ENCODE measurements at places on chromosomes 7 and 10.

- no peak for DNase-seq
These were observed 243.1 kb downstream of the INHBA start for GRCh38 chr7:41459623-41460261.

- DNase-seq, result no peak
These were observed 102.7 kb downstream of the PTPRN2 start for GRCh38 chr7:158484801-158485531.

GRCh38 chr10:35184527-35185171 lies 58.0 kb downstream of the CREM start:
- no peak for DNase-seq

DNA sequence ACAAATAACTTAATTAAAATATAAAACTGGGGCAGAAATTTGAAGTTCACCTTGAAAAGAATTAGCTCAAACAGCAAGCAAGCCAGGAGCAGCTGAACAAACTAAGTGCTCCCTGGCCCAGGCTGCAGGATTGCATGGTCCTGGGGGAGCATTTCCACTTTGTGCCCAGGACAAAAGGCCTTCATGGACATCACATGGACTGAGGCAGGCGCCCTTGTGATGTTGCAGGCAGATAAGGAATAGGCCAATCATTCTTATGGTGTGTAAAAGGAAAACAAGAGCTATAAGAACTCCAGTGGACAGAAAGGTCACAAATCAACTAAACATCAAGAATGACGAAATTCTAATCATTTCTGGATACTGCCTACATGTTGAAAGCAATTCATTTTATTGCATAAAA lies 17.5 kb upstream of the TECTB start:
- DNase-seq, result no peak

- no peak for DNase-seq
These were observed 337.6 kb downstream of the CCSER2 start for GRCh38 chr10:84665883-84666463.

DNA sequence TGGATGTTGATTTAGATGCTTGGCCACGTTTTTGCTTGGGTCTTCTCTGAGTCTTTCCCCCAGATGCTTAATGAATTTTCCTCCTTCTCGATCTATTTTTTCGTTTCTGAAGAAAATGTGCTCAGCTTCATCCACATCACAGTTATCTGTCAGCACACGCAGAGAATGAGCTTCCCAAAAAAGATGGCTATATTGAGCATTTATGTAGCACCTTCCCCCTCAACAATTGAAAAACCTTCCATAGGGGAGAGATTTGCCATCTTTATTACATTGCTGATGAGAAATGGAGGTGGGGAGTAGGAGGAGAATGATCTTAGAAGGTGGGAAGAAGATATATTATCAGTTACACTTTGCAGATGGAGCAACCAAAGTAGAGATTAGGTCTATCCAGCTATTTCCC lies 228.1 kb upstream of the PHYHIPL start:
- DNase-seq, result no peak

GRCh38 chr7:69837387-69838068 lies 239.3 kb downstream of the AUTS2 start:
- DNase-seq, result no peak

DNA sequence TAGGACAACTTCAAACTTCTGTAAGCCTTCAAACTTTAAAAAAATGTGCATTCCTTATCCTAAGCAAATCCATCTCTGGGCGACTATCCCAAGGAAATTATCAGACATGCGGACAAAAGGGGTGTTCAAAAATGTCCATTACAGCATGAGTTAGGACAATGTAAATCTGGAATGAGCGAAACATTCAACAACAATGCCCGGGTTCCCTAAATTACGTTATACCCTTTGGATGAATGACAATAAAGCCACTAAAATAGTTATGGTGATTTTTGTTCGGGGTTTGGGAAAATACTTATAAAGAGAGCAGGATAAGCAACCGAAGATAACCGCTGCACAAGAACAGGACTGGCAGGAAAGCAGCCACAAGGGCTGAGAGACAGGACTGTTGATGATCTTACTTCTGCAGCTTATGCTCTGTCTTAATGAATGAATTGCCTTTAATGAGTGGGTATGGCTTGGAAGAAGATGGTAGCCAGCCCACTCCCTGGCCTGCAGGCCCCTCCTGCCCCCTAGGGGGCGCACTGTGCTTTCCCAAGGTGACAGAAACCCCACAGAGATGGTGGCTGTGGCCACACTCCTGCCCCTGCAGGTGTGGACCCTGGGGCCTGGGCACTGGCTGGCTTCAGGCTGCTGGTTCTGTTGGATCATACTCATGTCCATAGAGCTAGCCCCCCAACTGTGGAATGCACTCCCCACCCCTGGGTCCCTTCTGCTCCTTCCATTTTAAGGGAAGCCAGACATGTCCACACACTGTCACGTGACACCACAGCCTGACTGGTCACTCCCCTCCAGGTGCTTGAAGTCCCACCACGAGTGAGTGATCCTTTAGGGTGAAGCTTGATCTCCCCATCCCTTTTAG lies 45.0 kb downstream of the ZCCHC24 start:
- DNase-seq, result peak; percentile 23

DNA sequence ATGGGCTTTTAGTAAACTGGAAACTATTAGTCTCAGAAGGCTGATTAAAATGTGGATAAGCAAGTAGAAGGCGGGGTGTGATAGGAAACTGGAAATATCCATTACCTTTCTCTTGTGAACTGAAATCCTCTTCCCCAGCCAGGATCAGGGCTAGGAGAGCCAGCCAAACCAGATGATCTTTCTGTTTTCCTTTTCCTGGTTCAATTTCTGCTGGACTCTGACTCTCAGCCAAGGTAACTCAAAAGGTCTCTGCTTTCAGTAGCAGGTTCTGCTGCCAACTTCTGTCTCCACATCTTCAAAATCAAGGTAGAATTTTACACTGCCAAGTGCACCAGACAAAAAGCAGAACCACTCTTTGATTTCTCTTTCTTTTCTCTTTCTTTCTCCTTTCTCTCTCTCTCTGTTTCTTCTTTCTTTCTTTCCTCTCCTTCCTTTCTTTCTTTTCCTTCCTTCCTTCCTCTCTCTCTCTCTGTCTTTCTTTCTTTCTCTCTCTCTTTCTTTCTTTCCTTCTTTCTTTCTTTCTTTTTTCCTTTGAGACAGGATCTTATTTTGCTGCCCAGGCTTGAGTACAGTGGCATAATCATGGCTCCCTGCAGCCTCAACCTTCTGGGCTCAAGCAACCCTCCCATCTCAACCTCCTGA lies 30.8 kb downstream of the OTUD1 start:
- DNase-seq, result no peak

GRCh38 chr7:149181450-149181790 lies 13.9 kb upstream of the ZNF282 start:
- no peak for DNase-seq

DNA sequence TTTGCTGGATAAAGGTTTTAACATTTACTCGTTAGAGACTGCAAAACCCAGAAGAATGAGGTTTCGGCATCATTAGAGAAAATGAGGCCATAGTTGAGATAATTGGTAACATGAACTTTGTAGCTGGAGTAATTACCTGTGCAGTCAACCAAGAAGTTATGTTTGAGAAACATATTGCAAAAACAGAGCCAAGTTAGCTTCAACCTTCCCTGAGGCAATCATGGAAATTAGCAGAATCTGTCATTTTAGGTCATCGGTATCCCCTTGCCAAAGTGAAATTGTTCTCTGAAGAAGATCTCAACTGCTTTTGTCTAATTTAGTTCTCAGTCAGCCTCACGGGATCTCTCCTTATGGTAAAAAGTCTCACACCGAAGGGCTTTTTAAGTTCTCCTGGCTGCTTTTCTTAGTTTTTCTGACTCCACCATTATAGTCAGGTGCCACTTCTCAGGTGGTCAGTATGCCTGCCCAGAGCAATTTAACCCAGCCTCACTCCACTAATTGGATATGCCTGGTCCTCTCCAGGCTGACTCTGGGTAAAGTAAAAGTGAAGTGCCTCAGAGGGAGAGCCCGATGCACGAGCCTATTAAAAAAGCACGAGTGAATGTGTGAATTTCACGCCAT lies 52.5 kb downstream of the NRCAM start:
- DNase-seq, result no peak

DNA sequence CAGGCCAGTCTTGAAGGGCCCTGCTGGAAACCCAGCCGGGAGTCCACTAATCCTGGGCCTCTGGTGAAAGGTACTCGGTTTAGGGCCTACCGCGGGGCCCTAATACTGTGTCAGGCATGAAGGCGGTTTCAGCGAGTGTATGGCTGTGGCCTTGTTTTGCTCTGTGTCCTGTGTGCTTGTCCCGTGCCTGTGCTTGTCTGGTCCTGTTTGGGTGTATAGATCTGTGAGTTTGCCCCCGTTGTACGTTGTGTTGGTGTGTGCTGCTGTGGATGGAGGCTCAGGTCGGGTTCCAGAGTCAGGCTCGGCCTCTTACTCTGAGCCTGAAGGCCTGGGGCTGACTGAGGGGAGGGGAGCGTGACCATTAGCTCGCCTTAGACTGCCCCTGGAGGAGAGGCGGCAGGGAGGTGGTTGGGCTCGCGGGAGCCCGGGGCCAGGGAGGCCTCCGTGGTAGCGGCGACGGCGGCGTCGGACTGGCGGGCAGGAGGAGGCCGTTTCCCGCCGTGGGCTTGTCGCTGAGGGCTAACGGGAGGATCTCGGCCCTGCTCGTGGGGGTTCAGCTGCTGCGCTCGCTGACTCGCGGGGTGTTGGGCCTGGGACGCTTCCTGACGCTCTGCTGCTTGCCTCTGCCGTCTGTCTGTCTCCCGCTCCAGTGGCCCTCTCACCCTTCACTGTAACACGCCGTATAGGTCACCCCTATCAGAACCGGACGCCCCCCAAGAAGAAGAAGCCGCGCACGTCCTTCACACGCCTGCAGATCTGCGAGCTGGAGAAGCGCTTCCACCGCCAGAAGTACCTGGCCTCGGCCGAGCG lies 2.6 kb downstream of the TLX1 start:
- no peak for DNase-seq

- DNase-seq, result no peak
These were observed 201.6 kb downstream of the PARD3 start for GRCh38 chr10:34613491-34613890.

GRCh38 chr10:43703286-43703685 lies 54.6 kb upstream of the ZNF32 start:
- DNase-seq, result no peak

GRCh38 chr7:130733931-130734814 lies at the start of gene KLF14:
TSS of gene KLF14 (minus strand) at chr7:130734207. CDS start at chr7:130734033, 174 bp downstream.
- DNase-seq, result no peak

GRCh38 chr7:156175003-156175402 lies 362.7 kb upstream of the SHH start:
- DNase-seq, result no peak

GRCh38 chr10:131931981-131932380 lies 31.2 kb downstream of the PPP2R2D start:
- DNase-seq, result no peak

DNA sequence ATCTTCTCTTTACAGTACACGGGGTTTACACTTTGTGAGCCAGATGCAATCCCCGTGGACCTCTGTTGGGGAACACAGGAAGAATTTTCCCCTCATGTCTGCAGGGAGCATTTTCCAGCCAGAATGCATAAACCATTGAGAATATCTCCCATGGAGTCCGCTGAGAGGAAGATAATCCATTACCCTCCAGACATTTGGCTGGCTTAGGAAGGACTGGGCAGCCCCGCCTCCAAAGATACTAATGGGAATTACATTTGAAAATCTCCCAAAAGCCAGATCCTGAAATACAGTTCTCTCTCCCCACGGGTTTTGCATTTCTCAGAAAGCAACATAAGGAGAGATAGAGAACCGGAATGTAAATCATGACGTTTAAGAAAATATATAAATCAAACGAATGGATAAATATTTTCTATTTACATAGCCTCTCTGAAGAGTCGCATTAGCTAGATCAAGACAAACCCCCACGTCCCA lies 53.5 kb downstream of the TRIL start:
- no peak for DNase-seq

GRCh38 chr10:73732931-73733623 lies 11.1 kb upstream of the SEC24C start:
- no peak for DNase-seq

DNA sequence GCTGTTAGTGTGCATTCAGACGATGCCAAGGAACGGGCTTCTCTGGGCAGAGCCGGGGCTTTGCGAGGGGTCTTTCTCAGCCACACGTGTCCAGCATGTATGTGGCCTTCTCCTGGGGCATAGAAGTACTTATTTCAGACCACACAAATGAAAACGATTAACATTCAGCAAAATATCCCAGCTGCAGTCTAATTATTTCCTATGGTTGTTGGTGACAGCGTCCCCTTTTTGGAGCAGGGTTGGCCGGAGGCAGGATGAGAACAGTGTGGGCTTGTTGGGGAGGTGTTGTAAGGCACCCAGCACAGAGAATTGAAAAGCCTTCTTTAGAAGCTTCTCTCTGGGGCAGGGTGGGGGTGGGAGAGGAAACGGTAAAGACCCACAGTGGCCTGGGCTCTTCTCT lies 54.2 kb downstream of the PTPRE start:
- DNase-seq, result no peak

DNA sequence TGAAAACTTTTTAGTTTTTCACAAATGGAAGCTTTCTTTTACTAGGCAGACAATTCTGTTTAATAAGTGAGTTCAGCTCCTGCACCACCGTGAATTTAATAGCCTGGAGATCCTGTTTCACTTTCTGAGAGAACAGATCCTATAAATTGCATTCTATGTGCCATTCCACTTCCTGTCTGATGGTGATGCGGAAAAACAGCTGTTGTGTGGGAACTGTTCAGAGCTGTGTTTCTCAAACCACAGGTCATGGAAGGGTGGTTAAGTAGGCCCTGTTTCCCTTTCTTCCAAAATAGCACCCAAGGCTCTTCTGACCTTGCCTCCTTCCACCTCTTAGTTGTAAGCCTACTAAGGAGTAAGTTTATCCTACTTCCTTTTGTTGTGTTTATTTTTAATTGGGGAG lies 97.2 kb upstream of the DKK1 start:
- no peak for DNase-seq

DNA sequence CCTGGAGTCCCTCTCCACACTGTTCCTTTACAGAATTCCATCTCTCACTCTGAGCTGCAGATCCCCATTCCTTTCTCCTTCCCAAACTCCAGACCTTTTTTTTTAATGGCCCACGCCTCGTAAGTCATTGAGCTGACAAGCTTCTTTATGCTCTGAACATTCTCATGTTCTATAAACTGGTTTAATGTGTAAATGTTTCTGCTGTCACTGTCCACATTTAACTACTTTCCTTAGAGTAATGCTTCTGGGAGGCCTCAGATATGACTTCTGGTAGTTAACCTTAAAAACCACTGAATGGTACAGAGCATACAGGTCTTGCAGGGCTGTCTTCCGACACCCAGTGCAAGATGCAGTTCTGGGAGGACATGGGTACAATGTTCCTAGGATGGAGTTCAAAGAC lies 71.1 kb upstream of the CAMK2B start:
- DNase-seq, result no peak

- no peak for DNase-seq
These were observed 24.9 kb upstream of the NPS start for GRCh38 chr10:127524229-127524628.

DNA sequence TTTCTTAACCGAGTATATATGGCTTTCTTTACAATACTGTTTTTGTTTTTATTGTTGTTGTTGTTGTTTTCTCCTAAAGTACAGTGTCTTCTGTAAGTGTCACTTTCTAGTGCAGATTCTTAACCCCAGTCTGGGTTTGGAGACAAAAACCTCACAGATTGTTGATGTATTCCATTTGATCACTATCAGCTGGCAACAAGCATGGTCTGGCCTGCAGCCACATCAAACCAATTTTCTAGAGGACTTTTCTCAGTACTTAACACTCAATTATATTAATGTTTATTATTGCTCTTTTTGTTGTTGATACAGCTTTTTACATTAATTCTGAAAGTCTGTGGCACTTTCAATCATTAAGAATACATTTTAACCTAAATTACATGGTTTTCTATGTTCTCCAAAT lies 17.1 kb downstream of the LRRN3 start:
- no peak for DNase-seq

Data from activated gamma-delta T cell treated with Interleukin-2 at 50 U/mL for 16 hours (primary cell).